Glomerular endothelial cell (primary cell): ENCODE measurements at places on chromosomes 3 and 15. TPM values are rescaled to one million over a fixed set of nuclear protein-coding genes. Genes with fewer than 3 reads are reported as not detected.

The SLC28A1 gene
- not detected in 2 replicates for total RNA-seq

The COL8A1 gene
- total RNA-seq, result 67.5 and 187 TPM in 2 replicates

The GP5 gene
- total RNA-seq, result 0.29 TPM in 1 of 2 replicates, not detected in the other

The MFGE8 gene
- 107 and 140 TPM in 2 replicates for total RNA-seq

The RPL39L gene
- 14.7 and 19.3 TPM in 2 replicates for total RNA-seq

The TICRR gene
- 1.4 and 5.0 TPM in 2 replicates for total RNA-seq

The SH2D7 gene
- total RNA-seq, result not detected in 2 replicates

The SPINK8 gene
- total RNA-seq, result not detected in 2 replicates

The MASP1 gene
- 1.8 and 4.6 TPM in 2 replicates for total RNA-seq

The CKMT1A gene
- total RNA-seq, result not detected in 2 replicates

The CCR9 gene
- not detected in 2 replicates for total RNA-seq

The ADGRG7 gene
- not detected in 2 replicates for total RNA-seq

The ENTPD3 gene
- total RNA-seq, result 0.24 TPM in 1 of 2 replicates, not detected in the other

The ZNF860 gene
- 1.2 and 1.5 TPM in 2 replicates for total RNA-seq

The RTP4 gene
- total RNA-seq, result 0.78 and 4.6 TPM in 2 replicates

The PRSS50 gene
- not detected in 2 replicates for total RNA-seq

The GANC gene
- total RNA-seq, result 12.1 and 14.1 TPM in 2 replicates

The TARS3 gene
- 8.5 and 10.1 TPM in 2 replicates for total RNA-seq

The DISP2 gene
- 3.9 TPM in 1 of 2 replicates, not detected in the other for total RNA-seq

The COL6A5 gene
- 0.05 TPM in 1 of 2 replicates, not detected in the other for total RNA-seq

The CHRNA3 gene
- not detected in 2 replicates for total RNA-seq
